ENCODE measurements at places on chromosomes 2 and 18. TPM values are rescaled to one million over a fixed set of nuclear protein-coding genes. Genes with fewer than 3 reads are reported as not detected.

DNA sequence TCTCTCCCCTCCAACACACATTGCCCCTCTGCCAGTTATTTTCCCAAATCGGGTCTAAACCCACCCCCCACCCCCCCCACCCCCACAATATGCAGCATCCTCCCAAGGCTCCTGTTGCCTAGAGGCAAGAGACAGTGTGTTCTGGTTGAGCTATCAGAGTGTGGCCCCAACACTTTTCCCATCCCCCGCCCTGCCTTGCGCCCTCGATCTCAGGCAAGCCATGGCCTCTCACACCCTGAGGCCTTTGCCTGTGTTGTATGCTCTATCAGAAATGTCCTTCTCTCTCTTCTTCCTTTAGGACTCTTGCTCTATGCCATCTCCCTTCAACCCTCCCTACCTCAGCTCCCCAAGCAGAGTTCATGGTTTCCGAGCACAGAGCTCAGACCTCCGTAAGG, 9.5 kb upstream of the GRHL1 start:
- DNase-seq, result no peak

- peak; percentile 70 for DNase-seq
Observed at GRCh38 chr18:35949903-35950627, 22.4 kb upstream of the RMP24 start.

- DNase-seq, result no peak
Observed at GRCh38 chr2:161017780-161018470, 142.3 kb upstream of the TANK start.

Gene TUBB6
- 358 TPM for total RNA-seq

GRCh38 chr2:41884718-41885117, 163.1 kb upstream of the PKDCC start:
- no peak for DNase-seq

- no peak for DNase-seq
Observed at GRCh38 chr18:11980163-11980493, 1.2 kb upstream of the IMPA2 start.

- DNase-seq, result peak; percentile 69
Observed at GRCh38 chr2:159126432-159127022, 158.1 kb downstream of the TANC1 start.

- no peak for DNase-seq
Observed at GRCh38 chr2:56288838-56289580, 105.2 kb downstream of the CCDC85A start.

- no peak for DNase-seq
Observed at GRCh38 chr2:55598056-55598795, 19.2 kb downstream of the PPP4R3B start.

Gene KIF1A
- under 0.01 TPM for total RNA-seq

GRCh38 chr2:127702395-127703009, 1.2 kb downstream of the SFT2D3 start:
- no peak for DNase-seq

Gene SCN9A
- 14.0 TPM for total RNA-seq

- no peak for DNase-seq
Observed at GRCh38 chr2:147595200-147595599, 249.6 kb upstream of the ACVR2A start.

DNA sequence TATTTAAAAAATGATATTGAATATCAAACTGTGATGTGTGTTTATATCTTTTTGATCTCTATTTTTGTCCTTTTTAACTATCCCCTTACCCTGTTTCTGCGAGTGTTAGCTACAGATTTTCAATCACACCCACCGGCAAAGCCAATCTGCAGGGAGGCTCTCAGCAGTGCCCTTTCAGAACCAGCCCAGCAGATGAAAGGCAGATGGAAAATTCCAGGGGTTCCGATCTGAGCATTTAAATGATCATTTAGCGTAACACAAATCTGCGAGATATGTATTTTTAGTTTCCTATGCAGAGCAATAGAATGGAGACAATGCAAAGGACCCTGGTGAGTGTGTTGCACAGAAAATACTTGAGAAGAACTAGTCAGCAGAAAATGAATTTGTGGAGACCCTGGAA, 2170.5 kb upstream of the PIK3C3 start:
- DNase-seq, result no peak

DNA sequence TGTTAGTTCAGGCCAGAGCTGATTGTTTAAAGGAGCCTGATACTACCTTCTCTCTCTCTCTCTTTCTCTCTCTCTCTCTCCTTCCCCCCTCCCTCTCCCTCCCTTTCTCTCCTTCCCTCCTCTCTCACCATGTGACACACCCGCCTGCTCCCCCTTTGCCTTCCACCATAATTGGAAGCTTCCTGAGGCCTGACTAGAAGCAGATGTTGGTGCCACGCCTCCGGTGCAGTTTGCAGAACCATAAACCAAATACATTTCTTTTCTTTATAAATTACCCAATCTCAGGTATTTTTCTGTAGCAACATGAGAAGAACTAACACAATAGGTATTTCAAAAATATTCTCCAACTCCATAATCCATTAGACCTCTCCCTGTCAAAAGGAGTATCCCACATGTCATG, 62.4 kb downstream of the ANKRD62 start:
- DNase-seq, result no peak
